EH (cell line): ENCODE measurements at places on chromosomes 5 and 9.

- DNase-seq = peak; percentile 40
These were observed 80.9 kb downstream of the YIPF5 start for GRCh38 chr5:144089401-144090021.

- DNase-seq = no peak
These were observed 81.4 kb upstream of the COL5A1 start for GRCh38 chr9:134560206-134560605.

DNA sequence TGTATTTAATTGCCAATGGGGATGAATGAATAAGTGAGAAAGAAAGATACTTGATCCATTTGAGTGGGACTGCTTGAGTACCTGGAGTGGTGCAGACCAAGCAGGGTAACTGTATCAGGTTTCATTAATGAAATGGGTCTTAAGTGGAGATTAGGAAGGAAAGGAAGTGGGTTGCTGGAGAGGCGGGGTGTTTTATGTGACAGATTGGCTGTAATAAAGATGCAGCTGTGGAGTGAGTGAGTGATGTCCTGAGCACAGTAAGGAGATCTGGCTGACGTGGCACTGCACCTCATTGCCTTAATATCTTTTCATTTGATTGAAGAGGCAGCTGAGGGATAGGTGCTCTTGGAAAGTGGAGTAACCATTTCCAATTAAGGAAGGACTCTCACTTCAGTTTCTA lies 161.0 kb upstream of the CCDC152 start:
- no peak for DNase-seq

DNA sequence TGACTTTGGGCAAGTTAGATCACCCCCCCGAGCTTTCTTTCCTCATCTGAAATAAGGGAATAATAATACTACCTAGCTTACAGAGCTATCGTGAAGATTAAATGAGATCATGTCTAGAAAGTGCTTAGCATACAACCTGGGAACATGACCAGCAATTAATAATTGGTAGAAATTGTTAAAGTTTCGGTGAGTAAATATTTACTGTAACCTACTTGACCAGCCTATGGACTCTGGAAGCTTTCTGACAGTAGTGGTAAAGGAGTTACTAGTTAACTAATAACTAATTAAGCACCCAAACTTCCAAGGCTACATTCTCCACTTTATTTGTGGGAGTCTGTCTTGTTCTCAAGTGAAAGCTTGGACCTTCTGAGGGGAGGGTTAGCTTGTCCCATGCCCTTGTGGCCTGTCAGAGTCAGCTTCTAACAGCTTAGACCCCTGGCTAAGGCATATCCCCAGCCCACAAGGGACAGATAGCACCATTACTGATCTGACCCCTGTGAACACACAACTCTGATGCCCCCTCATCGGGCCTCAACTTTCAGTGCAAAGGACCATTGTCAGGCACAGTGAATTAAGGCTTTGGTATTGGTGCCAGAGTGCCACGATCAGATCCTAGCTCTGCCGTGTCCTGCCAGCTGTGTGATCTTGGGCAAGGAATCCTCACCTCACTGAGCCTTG lies 58.7 kb upstream of the SAP30L start:
- DNase-seq = no peak

- peak; percentile 93 for DNase-seq
These were observed 4.4 kb downstream of the SLIT3 start for GRCh38 chr5:169296419-169297143.

DNA sequence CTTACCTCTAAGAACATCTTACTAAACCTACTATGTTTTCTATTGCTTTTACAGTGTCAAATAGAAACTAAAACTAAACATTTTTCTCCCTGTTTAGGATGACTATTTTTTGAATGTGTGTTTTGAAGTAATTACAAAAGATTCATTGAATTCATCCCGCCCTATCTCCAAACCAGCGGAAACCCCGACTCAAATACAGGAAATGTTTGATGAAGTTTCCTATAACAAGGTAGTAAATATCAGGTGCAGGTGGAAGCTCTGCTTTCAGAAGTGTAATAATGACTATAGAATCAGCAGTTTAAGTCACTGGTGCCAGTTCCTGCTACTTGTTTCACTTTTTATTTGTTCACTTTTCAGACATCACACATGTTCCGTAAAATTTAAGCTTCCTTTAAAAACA lies 20.0 kb downstream of the ERAP2 start:
- no peak for DNase-seq

GRCh38 chr5:134435560-134435959 lies 23.9 kb upstream of the CDKN2AIPNL start:
- peak; percentile 56 for DNase-seq

DNA sequence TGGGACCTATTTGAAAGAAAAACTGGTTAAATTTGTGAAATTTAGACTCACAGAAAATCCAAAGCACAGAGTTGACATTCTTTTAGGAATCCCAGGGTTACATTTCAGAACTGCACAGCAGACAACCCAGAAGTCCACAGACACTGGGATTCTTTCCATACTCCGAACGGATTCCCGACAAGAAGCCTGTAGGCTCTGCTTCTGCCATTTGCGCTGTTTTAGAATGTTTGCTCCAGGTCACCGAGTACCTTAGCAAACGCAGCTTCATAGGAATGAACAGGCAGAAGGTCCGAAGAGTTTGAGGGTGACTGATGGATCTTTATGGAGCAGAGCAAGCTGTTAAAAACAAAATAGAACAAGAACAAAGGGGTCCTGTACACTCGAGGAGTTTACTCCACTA lies 84.5 kb upstream of the NFIB start:
- no peak for DNase-seq

GRCh38 chr5:17172791-17173190 lies 44.6 kb upstream of the BASP1 start:
- no peak for DNase-seq

DNA sequence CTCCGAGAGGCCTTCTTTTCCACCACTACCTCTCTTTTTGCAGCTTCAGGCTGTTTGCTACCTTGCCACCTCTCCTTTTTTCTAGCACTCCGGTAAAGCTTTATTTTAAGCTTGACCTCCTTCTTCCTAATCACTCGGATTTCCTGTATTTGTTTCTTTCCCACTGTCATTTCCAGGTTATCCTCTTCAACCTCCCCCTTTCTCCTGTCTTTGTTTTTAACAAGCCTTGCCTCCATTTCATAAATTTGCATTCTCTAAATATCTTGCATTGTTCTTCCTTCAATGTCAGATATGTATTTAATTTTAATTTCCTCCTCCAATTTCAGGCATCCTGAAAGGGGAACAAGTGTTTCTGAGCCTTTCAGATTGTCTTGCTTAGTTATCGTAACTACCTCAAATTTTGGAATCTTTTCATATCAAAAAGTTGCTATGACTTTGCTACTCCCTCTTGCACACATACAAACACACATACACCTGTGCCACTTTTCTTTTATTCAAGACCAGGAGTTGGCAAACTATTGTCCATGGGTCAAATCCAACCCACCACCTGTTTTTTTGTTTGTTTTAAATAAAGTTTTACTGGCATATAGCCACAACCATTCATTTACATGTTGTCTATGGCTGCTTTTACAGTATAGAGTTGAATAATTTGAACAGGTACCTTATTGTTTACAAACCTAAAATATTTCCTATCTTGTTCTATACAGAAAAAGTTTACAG lies 22.7 kb downstream of the DPYSL3 start:
- no peak for DNase-seq

- DNase-seq = peak; percentile 16
These were observed 103.9 kb upstream of the SMIM23 start for GRCh38 chr5:171681677-171682076.

GRCh38 chr5:36522746-36523065 lies 83.7 kb upstream of the SLC1A3 start:
- DNase-seq = no peak

- DNase-seq = no peak
These were observed 94.3 kb downstream of the PRKACG start for GRCh38 chr9:68919661-68920060.

GRCh38 chr9:135941288-135941995 lies 19.7 kb downstream of the UBAC1 start:
- no peak for DNase-seq

GRCh38 chr9:19026375-19026774 lies 6.6 kb downstream of the SAXO1 start:
- no peak for DNase-seq

GRCh38 chr9:126302730-126303129 lies 23.9 kb upstream of the MVB12B start:
- no peak for DNase-seq

DNA sequence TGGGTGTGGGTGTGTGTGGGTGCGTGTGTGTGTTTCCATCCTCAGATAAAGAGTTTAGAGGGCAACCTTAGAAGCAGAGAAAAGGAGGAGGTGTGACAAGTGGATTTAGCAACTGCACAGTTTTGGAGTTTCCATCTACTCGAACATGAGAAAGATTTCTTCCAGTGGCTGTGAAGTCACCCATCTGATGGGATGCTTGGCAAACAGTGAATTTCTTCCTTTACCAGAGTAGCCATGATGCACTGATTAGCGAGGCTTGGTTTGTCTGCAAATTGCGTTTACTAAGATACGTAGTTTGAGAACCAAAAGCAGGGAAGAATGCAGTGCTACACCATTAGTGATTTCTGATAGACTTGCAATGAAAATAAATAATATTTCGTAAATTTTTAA lies 791 bp upstream of the STARD4 start:
- DNase-seq = no peak

- DNase-seq = no peak
These were observed 203.9 kb downstream of the FBN2 start for GRCh38 chr5:128334010-128334716.

DNA sequence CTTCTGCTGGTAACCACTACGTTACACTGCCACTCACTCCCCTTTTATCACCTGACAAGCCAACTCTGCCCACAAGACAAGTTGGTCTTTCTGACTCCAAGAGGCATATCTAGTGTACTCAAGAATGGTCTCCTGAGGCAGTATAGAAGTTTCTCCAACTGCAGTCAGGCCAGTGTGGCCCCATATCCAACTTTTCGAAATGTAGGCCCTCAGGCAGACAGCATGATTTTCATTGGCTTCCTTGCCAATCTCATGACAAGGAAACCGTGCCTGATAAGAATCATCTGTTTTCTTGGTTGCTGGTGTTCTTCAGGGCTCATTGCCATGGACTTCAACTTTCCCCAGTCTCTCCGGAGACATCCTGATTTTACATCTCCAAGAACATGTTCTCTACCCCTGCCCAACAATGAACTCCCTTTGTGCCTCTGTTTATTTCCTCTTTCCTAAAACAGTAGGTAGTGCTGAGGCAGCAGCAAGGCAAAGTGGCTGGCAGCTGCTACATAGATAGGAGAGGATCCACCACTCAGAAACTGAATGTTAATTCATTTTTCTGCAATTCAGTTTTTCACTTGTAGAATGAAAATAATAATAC lies 62.6 kb upstream of the SEMA6A start:
- DNase-seq = no peak

DNA sequence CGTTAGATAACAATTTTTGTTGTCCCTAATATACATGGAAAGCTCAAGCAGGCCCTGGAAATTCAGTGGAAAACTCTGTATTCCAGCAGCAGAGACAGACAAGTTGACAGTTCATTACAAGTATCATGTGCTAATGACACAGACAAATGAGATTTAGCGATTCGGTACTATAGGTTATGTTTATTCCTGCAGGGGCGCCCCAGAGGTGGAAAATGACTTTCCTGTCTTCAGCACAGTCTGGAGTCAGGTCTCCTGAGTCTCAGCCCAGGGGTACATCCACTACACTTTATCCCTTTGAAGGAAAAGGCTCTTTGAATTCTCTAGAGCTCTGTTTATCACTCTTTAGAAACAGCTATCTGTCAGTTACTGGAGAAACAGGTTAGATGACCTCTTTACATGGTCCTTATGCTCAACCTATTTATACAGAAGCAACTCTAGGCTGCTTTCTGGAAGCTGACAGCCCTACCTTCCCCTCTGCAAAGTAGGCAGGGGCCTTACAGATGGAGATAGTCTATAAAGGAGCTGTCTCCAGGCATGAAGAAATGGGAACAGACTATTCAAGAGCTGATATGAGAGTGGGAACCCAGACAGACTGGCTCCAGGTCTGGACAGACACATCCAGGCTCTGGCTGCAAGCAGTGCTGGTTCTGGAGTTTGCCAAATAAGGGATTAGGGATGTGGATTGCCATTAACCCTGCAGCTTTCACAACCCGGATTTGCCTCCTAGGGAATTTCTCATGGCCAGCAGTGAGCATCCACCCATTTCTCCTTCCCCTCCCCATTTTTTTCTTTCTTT lies 7.2 kb upstream of the SLC31A2 start:
- no peak for DNase-seq

GRCh38 chr5:179534431-179534830 lies 15.9 kb upstream of the RUFY1 start:
- DNase-seq = no peak

DNA sequence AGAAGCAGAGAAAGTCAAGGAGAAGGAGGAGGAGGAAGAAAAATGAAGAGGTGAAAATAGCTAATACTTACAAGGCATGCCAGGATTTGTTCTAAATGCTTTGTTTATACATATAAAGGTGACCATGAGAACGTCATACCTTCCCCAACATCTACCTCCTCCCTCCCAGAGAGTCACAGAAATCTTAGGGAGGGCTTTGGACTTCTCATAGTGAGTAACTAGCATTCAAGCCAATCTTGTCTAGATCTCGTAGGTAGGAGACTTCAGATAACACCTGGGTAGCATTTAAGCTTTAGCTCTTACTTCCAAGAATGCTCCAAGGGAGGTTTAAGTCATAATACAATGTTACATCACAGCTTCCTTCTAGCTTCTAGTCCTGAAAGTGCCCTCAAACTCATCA lies 36.5 kb upstream of the GPBP1 start:
- no peak for DNase-seq

DNA sequence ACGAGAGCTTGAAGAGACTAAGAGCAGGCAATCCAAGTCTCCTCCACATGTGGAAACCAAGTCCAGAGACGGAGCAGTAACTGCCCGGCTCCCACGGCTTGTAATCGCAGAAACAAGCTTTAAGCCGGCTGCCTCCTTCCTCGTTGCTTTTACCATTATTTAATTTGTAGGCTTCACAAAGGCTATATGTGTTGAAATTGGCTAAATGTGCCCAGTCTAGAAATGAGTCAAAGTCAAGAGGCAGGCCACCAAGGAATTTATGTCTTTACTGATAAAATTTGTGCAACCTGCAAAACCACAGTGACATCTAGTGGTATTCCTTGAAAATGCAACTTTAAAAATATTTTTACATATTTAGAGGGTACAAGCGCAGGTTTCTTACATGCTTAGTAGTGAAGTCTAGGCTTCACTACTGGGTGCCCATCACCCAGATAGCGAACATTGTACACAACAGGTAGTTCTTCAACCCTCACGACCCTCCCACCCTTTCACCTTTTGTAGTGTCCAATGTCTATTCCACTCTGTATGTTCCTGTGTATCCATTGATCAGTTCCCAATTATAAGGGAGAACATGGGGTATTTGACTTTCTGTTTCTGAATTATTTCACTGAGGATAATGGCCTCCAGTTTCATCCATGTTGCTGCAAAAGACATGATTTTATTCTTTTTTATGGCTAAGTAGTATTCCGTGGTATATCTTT lies 33.5 kb upstream of the EBF1 start:
- peak; percentile 72 for DNase-seq
